ENCODE measurements at places on chromosomes 3 and 15.

- no peak for DNase-seq
These were observed 12.4 kb upstream of the SYN2 start for GRCh38 chr3:11991751-11992150.

DNA sequence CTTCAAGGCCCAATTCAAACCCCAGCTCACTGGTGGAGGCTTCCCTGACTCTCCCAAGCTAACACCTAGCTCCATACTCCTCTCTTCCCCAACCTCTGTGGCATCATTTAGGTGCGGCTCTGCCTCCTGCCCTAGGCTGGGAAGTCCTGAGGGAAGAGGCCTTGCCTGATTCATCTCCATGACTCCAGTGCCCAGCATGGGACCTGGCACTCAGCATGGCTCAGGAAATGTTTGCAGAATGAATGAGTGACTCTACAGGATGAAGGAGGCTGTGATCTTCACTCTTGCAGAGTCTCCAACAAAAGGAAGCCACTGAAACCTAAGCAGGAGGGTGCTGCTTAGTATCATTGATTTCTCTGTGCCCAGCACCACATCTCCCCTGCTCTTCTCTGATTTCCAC, 34.5 kb upstream of the INSYN1 start:
- no peak for DNase-seq

DNA sequence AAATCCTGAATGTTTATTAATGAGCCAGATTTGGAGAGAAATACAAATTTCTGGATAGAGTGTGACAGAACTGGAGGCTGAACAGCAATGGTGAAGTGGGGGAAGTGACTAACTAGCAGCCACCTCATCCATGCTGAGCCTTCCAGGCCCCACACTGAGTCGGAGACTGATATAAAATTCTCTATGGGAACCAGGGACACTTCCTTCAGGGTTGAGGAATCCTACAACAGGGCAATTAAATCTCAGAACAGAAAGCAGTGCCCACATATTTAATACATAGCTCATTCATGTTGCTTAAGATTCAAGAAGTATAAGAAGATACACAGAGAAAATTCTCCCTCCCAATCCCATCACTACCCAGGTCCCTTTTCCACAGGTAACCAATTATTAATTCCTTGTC, 49.3 kb downstream of the HACD2 start:
- peak; percentile 58 for DNase-seq

DNA sequence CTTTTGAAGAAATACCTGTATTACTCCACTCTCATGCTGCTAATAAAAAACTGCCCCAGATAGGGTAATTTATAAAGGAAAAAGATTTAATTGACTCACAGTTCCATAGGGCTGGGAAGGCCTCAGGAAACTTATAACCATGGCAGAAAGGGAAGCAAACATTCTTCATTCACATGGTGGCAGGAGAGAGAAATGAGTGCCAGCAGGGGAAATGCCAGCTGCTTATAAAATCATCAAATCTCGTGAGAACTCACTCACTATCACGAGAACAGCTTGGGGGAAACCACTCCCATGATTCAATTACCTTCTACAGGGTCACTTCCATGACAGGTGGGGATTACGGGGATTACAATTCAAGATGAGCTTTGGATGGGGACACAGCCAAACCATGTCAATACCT, 18.7 kb downstream of the MFSD1 start:
- DNase-seq = no peak

- DNase-seq = peak; percentile 84
These were observed 58.8 kb downstream of the AMOTL2 start for GRCh38 chr3:134315286-134316106.

DNA sequence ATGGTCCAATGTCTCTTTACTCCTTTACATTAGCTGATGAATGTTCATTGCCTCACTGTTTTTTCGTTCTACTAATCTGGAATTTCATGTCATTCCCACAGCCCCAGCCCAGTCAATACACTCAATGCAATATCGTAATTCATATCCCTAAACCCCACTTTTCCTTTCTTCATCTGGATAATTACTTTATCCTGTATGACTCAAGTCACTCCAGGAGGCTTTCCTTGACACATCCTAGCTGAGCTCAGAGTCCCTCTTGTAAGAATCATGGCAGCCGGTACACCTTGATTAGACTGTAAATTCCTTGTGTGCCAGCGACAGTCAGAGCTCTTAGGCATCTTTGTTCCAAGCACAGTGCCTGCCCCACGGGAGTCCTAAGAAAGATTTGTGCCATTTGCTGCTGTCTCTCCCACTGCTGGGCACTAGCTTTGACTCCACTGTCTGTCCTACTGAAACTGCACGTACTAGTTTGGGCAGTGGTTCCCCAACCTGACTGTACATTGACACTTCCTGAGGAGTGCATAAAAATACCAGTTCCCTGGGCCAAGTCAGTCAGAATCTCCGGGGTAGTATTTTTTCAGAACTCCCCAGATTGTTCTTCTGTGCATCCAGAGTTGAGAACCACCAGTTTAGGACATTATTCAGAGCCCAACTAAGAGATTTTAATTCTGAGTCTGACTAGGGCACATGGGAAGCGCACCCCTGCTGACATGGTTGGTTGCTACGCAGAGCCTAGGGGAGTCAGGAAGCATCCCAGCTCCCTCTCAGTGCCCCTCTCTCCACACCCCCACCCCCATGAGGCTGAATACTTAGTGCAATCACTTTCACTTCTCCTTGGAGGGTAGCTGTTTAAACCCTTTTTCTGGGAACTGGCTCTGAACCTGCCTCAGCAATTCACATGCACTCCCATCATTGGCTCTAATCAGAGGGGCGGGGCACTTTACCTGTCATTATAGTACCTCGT, 19.5 kb upstream of the C3orf70 start:
- no peak for DNase-seq

DNA sequence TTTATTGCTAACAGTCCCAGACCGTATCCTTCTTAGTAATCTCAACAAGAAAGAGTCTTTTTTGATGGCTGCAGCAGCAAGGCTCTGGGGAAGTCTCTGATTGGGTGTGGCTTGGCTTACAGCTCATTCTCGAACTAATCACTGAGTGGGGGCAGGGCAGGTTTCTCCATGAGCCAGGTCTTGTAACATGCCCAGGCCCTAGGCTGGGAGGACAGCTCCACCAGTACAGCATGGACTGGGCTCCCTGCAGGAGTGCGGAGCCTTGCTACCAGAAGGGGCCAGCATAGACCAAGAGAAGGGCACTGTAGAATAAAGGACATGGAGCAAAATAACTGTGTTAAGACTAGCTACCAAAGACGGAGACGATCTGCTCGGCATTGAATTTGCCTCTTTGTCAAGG, 7.2 kb downstream of the CD276 start:
- peak; percentile 42 for DNase-seq

DNA sequence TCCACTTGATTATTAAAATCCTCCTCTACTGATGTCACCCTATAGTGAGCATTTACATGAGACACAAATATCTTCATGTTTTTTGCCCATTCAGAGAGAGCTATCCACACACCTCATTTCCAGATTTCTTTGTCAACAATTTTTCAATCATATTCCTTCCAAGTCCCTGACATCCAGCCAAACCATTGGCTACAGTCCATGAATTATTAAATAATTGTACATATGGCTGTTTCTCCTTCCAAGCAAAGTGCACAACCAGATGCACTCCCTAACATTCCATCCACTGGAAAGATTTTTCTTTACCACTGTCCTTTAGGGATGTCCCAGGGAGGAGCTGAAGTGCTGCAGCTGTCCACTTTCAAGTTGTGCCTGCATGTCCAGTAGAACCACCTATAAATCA, 328.0 kb upstream of the MDFIC2 start:
- DNase-seq = no peak

- DNase-seq = no peak
These were observed 27.6 kb downstream of the C2CD4A start for GRCh38 chr15:62094388-62094787.

DNA sequence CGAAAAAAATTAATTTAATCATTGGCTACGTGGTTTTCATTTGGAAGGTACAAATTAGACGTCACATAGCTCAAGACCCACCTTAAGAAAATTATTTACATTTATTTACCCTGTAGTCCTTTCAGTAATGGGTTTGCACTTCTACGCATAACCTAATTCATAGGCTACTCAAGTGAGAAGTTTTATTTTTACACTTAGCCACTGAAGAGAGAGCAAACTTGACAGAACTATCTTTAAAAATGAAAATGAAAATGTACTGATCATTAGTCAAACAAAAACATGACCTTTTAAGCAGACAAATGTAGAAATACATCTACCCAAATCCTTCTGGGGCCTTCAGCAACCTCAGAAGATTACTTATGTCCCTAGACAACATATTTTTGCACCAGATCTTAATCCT, 269.4 kb upstream of the TTC14 start:
- DNase-seq = no peak

GRCh38 chr15:40444736-40445135, 4.0 kb downstream of the BAHD1 start:
- DNase-seq = no peak

- DNase-seq = no peak
These were observed 58.1 kb downstream of the DCBLD2 start for GRCh38 chr3:98843266-98843959.

DNA sequence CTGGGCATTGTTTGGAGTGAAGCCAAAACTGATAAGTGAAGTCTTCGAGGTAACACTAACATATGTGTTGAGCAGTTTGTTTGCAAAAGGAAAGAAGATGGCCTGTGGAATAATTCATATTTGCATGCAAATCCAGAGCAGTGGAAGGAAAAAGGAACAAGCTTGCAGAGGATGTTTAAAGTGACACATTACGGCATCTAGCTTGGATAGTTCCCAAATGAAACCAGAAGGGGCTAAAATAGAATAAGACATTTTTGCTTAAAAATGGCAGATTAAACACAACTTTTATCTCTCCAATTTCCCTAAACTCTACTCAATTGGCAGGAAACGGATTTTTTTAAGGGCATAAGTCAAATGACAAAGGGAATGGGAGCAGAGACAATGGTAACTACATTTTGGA, 25.4 kb upstream of the RYK start:
- DNase-seq = no peak

DNA sequence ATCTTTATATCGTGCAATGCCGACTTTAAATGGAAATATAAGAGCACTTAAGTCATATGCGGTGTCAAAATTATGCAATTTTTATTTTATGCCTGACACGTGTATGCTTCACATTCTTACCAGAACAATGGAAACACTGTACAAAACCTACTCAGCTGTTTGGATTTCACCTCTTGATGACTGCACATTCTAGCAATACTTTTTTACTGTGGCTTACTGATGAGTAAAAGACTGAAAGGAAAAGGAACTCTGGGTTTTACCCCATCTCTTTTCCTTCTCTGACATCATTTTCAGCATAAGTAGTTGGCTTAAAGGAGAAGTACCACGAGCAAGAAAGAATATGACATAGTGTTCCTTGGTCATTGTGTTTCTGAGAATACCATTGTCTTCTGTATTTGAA, 142.8 kb downstream of the POLR2M start:
- no peak for DNase-seq

- no peak for DNase-seq
These were observed 60.1 kb upstream of the ICE2 start for GRCh38 chr15:60539016-60539415.

DNA sequence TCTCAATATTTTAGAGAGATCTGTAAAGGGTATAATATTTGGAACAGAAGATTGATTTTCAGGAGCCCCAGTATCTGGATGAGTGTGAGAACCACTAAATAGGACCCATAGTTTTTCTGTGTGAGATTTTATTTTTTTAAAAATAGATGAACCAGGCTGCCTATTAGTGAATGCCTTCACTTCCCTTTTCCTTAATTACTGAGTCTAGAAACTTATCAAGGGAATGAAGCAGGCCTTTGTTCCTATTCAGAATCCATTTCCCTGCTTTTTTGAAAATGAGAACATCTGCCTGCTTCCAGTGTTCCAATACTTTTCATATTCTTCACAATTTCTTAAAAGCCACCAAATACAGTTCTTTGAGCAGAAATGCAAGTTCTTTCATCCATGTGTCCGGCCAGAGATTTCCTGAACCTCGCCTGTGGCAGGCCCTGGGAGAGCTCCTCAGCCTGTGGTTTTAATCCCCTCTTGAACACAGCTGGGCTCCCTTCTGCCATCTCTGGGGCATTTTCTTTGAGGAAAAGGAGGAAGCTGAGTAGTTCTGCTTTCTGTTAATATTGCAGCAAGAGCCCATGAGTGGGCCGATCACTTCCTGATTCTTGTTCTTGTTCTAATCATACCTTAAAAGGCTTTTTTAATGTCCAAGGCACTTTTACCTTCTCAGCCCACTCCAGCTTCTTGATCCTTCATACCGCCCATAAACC, 4.7 kb downstream of the EHD4 start:
- DNase-seq = peak; percentile 25

DNA sequence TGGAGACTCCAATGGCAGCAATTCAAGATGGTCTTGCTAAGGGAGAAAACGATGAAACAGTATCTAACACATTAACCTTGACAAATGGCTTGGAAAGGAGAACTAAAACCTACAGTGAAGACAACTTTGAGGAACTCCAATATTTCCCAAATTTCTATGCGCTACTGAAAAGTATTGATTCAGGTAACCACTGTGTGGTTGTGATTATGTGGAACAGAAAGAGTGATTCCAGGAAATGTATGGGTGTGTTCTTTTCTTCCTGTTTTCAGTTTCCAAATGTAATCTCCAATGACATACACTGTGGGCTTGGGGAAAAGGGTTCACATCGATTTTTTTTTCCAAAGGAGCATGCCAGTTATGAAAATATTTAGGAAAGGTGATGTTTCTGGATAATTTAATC, 10.9 kb downstream of the SCG3 start:
- DNase-seq = no peak

GRCh38 chr3:15693355-15693754, 91.8 kb downstream of the BTD start:
- DNase-seq = no peak

GRCh38 chr3:46187876-46188275, 20.2 kb downstream of the CCR1 start:
- DNase-seq = peak; percentile 96

GRCh38 chr3:119551598-119551997, 7.8 kb downstream of the CD80 start:
- DNase-seq = no peak

GRCh38 chr3:94065819-94066480, 3.1 kb downstream of the NSUN3 start:
- no peak for DNase-seq

GRCh38 chr3:36215241-36215640, 165.1 kb upstream of the STAC start:
- DNase-seq = no peak

DNA sequence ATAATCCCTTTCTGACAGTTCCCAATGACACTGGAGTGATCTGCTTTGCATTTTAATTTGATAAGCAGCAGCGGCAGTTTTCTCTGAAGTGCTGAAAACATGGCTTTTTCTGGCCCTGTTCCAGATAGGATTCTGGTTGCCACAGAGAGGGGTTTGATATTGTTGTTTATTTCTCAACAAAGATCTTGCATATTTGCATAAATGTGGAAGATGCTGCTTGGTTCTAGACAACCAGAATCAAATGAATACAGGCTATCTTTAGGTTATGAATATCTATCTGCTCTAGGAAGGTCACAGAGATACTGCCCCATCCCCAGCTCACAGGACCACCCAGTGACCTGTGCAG, 137.1 kb downstream of the ZNF609 start:
- no peak for DNase-seq

- DNase-seq = no peak
These were observed 32.5 kb downstream of the NR2F2 start for GRCh38 chr15:96362755-96363651.

- DNase-seq = no peak
These were observed 48.0 kb upstream of the SLCO2A1 start for GRCh38 chr3:134077649-134078161.

GRCh38 chr3:66198437-66199088, 22.2 kb upstream of the SLC25A26 start:
- no peak for DNase-seq

All from HCEC 1CT (cell line).